Naive thymus-derived CD4-positive, alpha-beta T cell (primary cell): ENCODE measurements at places on chromosomes 3 and 15. TPM values are rescaled to one million over a fixed set of nuclear protein-coding genes. Genes with fewer than 3 reads are reported as not detected.

DNA sequence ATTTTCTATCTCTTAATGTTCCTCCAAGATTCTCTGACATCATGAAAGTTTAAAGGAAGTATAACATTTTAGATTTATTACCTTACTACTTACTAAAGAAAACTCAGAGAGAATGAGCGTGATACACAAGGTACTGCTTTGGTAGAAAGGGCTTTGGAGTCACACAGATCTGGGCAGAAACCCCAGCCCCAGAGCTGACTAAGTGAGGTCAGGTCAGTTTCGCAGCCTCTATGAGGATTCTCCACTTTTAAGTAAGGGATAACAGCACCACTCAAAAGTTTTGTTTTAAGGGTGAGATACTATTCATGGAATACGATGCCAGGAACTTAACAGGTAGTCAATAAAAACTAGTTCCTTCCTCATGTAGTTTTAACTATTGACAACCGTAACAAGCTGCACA, 76.1 kb downstream of the CLDN11 start:
- DNase-seq, result no peak

GRCh38 chr3:13483988-13484695, 4.0 kb downstream of the HDAC11 start:
- no peak for DNase-seq

GRCh38 chr15:47493357-47494247, 223.7 kb upstream of the SEMA6D start:
- DNase-seq, result no peak

DNA sequence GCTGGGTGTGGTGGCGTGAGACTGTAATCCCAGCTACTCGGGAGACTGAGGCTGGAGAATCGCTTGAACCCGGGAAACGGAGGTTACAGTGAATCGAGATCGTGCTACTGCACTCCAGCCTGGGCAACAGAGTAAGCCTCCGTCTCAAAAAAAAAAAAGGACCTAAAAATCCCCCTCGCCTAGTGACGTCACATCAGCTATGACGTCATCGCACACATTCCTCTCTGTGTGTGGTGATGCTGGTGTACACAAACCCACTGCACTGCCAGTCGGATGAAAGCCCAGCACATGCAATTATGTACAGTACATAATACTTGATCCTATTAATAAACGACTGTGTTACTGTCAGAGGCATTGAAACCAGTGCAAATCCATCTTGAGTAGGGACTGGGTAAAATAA, 40.2 kb upstream of the SEC61A1 start:
- no peak for DNase-seq

- DNase-seq, result no peak
Observed at GRCh38 chr3:143989461-143989860, 17.8 kb downstream of the DIPK2A start.

DNA sequence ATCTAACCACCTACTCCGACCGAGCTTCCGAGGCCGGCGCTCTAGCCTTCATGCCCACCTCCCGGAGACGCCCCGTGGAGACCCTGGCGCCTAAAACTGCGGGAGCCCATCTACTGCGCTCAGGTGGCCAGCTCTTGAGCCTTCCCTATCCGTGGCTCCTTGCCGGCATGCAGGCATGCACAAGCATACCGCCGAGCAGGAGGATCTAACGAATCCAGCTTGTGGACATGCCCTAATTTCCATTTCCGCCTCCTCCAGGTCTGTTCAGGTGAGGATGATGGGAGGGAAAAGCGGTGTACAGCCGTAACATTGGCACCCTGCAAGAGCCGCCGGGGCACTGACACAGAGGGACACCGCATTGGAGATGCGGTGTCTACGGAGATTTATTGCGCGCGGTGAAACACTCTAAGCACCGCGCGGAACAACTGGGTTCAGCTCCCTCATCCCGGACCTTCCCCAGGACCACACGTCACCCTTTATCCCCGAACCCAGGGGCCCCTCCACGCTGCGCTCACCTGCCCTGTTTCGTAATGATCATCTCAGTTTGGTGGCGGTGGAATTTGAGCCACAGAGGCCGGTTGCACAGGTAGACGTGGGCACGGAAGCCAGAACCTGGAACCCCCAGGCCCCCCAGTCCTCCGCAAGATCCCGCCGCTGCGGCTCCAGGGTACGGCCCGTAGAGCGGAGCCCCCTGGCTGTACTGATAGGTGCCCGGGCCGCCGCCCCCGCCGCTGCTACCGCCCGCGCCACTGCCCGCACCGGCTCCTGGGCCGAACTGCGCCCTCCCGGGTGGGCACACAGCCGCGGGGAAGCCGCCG, 1.0 kb downstream of the EOMES start:
- DNase-seq, result no peak

DNA sequence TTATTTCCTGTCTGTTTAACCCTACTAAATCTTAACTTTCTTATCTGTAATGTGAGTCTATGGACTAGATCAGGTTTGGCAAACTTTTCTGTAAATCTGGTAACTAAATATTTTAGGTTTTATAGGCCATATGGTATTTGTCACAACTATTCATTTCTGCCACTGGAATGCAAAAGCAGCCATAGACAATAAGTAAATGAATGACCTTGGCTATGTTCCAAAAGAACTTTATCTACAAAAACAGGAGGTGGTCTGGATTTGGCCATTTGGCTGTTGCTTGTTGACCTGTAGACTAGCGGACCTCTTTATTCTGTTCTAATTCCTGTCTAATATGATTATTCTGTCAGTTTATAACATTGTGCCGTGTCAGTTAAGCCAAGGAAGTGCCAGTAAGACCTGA, 314.2 kb downstream of the LPP start:
- DNase-seq, result no peak

The NLGN1 gene
- not detected in 2 replicates for total RNA-seq

The MANF gene
- total RNA-seq, result 45.0 TPM
